ENCODE measurements at places on chromosomes 7 and 10.

- DNase-seq, result no peak
Measured at GRCh38 chr7:114175125-114175524, 239.5 kb upstream of the FOXP2 start.

GRCh38 chr7:20545016-20545415, 70.5 kb upstream of the ABCB5 start:
- DNase-seq, result no peak

DNA sequence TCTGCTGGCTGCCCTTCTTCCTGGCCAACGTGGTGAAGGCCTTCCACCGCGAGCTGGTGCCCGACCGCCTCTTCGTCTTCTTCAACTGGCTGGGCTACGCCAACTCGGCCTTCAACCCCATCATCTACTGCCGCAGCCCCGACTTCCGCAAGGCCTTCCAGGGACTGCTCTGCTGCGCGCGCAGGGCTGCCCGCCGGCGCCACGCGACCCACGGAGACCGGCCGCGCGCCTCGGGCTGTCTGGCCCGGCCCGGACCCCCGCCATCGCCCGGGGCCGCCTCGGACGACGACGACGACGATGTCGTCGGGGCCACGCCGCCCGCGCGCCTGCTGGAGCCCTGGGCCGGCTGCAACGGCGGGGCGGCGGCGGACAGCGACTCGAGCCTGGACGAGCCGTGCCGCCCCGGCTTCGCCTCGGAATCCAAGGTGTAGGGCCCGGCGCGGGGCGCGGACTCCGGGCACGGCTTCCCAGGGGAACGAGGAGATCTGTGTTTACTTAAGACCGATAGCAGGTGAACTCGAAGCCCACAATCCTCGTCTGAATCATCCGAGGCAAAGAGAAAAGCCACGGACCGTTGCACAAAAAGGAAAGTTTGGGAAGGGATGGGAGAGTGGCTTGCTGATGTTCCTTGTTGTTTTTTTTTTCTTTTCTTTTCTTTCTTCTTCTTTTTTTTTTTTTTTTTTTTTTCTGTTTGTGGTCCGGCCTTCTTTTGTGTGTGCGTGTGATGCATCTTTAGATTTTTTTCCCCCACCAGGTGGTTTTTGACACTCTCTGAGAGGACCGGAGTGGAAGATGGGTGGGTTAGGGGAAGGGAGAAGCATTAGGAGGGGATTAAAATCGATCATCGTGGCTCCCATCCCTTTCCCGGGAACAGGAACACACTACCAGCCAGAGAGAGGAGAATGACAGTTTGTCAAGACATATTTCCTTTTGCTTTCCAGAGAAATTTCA, 1.7 kb downstream of the ADRB1 start:
- DNase-seq, result no peak

DNA sequence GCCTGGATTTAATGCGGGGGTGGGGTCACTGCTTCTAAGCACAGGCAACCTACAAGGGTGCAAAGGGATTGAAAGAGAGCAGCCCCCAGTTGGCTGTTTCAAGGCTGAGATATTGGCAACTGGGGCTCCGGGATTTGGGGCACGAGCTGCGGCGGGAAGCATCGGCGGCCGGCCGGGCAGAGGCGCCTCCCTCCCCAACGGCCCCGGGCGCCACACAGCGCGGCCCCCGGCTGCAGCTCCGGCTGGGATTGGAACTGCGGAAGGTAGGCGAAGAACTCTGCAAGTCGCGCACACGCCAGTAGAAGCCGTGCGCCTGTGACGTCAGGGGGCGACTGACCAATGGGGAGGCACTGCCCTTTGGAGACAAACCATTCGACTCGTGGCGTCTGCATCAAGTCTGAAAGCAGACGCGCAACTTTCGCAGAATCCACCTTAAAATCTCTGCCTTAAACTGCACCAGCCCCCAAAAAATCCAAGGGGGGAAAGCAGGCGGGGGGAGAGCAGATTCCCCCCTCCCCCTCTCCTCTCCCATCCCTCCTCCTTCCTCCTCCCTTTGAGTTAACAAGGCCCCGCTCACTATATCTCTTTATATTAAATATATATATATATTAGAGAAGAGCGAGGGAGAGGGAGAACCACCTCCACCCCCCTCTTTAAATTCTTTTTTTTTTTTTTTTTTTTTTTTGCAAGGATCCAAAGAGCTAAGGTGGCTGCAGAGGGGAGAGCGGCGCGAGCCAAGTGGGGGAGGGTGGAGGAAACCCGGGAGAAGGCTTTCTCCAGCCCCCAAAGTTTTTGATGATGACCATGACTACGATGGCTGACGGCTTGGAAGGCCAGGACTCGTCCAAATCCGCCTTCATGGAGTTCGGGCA, at the start of gene DLX6:
DLX6 (plus strand) TSS at position 371 of the 872 bp plus-strand sequence; CDS start at position 796, 425 bp downstream.
- no peak for DNase-seq

Measured in CD8-positive, alpha-beta T cell (primary cell).